ENCODE measurements at places on chromosomes 2 and 18. TPM values are rescaled to one million over a fixed set of nuclear protein-coding genes. Genes with fewer than 3 reads are reported as not detected.

- H3K4me3 ChIP-seq: peak overlapping the region; percentile 37
- H3K27ac ChIP-seq: no peak overlapping the region
- no peaks in the 10 kb centered on the region for H3K27me3 ChIP-seq
- peaks cover 16% of the 10 kb centered on the region for H3K4me1 ChIP-seq
These were observed 325 bp upstream of the TTLL4 start for GRCh38 chr2:218710334-218710686.

The RESP18 gene
- not detected for total RNA-seq

DNA sequence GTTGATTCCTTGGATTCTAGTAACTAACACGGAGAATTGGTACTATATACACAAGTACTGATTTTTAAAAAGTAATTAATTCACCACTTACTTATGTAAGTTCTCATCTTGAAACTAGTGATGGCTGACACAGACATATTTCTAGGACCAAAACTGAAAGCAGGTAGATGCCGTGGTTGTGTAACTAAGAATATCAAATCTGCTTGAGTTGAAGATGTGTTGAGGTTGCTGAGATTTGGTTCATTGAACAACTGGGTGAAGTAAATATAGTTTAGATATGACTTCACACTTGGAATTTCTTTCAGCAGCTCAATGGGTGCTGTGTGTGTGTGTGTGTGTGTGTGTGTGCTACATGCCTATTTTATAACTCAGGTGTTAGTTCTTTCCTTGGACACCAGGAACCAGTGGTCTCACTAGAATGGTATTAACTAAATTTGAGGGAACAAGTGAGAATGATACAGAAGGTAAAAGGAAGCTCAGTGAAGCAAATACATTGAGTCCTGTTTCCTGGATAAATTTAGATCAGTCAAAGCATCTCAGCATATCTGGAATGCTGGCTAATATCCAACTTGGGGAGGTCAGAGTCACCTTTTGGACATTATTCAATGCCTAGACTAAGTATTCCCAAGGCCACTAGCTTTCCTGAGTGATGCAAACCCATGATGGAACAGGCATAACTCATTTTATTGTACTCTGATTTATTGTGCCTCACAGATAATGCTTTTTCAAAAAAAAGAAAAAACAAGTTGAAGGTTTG, 110.7 kb upstream of the ZEB2 start:
- H3K27me3 ChIP-seq: no peaks in the 10 kb centered on the region
- H3K4me1 ChIP-seq: no peaks in the 10 kb centered on the region
- no peak overlapping the region for H3K27ac ChIP-seq
- no peaks in the 10 kb centered on the region for H3K36me3 ChIP-seq
- no peak for DNase-seq

DNA sequence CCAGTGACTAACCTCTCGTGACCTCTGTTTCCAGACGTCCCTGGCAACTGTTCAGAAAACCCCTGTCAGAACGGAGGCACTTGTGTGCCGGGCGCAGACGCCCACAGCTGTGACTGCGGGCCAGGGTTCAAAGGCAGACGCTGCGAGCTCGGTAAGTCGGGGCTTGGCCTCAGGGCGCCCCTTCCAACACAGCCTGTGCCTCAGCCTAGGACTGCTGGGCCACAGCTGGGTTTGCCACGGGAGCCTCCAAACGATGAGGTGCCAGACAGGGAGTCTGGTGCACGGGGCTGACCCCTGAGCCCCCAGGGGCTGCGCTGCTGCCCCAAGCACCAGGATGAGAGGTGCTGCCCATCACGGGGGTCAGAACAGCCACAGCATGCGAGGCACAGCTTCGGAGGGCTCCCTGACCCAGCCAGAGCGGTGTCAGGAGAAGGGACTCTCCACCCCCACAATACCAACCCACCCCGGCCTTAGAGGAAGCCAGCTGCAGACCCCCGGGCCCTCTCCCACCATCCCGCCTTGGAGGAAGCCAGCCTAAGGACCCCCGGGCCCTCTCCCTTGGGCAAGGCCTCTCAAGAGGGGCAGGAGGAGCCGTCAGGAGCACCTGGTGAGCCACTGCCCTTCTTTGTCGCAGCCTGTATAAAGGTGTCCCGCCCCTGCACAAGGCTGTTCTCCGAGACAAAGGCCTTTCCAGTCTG, 20.3 kb downstream of the MTERF4 start:
- H3K36me3 ChIP-seq: peaks cover 8% of the 10 kb centered on the region
- DNase-seq: no peak
- H3K27me3 ChIP-seq: no peaks in the 10 kb centered on the region

The GALR1 gene
- total RNA-seq: not detected

GRCh38 chr2:119758881-119759450, 756 bp upstream of the PTPN4 start:
- H3K27ac ChIP-seq: peak overlapping the region; percentile 64
- peaks cover 36% of the 10 kb centered on the region for H3K4me1 ChIP-seq
- peak overlapping the region; percentile 61 for H3K4me3 ChIP-seq
